ENCODE measurements at places on chromosomes 11 and 22.
A peak's percentile ranks its signal among the peaks of the same experiment; 100 is the strongest.

DNA sequence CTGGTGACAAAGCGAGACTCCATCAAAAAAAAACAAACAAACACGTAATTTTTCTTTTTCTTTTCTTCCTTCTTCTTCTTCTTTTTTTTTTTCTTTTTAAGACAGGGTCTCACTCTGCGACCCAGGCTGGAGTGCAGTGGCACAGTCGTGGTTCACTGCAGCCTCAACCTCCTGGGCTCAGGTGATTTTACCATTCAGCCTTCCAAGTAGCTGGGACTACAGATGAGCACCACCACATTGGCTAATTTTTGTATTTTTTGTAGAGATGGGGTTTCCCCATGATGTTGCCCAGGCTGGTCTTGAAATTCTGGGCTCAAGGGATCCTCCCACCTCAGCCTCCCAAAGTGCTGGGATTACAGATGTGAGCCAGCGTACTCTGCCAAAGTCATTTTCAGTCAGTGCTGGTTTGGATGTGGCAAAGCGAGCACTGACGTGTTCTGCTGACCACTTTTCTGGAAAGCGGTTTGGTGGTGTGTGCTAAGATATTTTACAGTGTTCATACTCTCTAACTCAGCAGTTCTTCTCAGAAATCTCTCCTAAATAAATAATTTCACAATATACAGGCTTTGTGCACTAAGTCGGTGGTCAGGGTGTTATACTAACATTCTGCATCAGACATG, 10.7 kb downstream of the FAM118A start:
- no peak for DNase-seq

DNA sequence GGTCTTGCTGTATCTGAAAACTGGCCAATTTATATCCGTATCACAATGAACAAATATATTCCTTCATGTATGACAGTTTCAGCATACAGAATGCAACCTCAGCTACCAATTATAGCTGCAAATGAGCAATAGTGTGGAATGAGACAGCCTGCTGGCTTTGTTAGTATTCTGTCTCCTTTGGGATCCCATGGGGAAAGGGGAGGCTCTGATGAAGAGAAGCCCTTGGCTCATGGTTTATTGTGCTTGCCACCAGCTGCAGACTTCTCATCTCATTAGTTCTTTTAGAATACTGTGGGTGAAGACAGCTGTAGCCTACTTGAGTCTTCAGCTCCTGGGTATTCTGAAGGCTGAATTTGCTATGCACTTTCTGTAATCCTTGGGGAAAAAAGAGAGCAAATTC, 42.4 kb downstream of the PITPNB start:
- no peak for DNase-seq

GRCh38 chr11:214083-214482, 6.6 kb downstream of the RIC8A start:
- no peak for DNase-seq

DNA sequence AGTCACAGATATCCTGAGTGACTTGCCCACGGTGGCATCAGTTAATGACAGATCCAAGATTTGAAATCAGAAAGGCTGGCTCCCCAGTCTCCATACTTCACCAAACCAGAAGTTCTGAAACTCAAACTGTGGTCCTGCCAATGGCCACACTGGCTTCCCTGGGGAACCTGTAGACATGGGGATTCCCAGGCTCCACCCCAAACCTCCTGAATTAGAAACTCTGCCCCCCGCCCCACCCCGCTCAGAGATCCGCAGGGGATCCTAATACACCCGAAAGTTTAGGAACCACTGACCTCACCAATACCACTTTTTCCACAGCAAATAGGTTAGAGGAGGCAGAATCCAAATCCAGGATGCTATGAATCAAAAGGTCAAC, 15.3 kb downstream of the RTN4RL2 start:
- DNase-seq = no peak

DNA sequence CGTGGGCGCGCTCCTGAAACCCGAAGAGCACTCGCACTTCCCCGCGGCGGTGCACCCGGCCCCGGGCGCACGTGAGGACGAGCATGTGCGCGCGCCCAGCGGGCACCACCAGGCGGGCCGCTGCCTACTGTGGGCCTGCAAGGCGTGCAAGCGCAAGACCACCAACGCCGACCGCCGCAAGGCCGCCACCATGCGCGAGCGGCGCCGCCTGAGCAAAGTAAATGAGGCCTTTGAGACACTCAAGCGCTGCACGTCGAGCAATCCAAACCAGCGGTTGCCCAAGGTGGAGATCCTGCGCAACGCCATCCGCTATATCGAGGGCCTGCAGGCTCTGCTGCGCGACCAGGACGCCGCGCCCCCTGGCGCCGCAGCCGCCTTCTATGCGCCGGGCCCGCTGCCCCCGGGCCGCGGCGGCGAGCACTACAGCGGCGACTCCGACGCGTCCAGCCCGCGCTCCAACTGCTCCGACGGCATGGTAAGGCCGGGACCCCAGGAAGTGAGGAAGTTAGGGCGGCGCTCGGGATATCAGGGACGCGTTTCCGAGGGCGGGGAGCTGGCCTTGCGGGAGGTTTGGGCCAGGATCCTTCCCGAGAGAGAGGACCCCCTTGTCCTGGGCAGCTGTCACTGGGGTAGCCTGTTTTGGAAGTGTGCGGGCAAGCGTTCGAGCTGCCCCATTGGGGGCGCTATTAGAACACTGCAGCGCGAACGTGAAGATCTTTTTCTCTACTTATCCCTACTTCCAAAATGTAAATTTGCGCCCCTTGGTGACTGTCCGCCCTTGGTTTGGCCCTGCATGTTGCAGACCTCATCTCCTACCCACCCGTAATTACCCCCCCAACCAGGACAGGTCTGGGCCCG, 796 bp downstream of the MYOD1 start:
- DNase-seq = no peak

DNA sequence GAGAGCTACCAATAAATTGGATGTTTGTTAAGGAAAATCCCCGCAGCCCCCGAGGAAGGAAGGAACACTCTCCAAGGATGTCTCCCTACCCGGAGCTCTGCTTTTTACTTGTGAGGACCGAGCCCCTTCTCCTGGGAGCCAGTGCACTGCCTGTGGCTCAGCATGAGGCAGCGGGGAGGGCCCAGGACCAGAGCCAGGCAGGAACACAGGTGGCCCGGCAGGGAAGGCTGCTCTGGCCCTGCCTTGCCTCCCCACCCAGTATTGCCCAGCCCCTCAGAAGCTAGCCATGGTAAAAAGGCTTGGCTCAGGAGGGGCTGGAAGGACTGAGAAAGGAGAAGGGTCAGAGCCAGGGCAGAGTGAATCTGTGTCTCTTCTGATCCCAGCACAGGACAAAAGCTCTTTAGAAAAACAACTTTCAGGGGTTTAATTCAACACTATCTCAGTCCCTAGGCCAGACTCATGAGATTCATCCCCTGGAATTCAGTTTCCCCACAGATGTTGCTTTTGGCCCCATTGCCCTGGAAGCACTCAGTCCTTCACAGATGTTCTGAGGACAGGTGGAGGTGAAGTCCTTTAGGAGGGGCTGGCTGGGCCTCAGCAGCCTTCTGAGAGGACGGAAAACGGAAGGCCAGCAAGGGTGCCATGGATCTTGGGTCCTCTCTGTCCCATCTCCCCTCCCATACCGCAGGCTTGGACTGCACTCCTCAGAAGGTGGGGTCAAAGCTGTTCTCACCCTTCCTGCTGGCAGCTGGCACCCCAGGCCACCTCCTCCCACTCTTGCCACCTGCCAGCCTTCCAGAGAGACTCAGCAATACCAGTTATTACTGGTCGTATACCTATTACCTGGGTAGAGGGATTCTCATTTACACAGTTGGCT, 318.9 kb downstream of the NTM start:
- DNase-seq = peak; percentile 32

- DNase-seq = no peak
Measured at GRCh38 chr11:11078344-11079086, 220.7 kb upstream of the ZBED5 start.

DNA sequence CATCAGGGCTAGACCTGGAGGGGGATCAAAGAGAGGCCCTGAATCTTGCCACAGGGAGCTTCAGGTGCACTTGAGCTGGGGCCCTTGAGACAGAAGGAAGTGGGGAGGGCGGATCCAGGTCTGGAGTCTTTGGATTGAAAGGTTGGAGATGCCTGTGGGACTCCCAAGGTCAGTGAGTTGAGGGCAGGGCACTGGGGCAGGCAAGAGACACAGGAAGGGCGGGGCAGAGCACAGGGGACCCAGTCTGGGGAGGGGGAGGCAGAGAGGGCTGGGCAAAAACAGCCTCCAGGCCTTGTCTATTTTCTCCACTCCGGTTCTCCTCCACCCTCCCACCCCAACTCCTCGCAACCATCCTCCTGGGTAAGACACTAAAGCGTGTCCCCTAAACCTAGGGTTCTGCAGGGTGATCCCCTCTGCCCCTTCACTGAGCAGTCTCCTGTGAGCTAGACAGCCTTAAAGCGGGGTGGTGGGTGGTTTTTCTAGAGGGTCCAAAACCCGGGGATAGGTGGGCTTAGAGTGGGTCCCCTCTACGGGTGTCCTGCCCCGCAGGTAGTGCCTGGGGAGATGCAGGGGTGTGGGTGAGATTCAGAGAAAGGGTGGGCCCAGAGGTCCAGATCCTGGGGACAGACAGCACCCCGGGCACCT, 38.6 kb upstream of the CELSR1 start:
- no peak for DNase-seq

DNA sequence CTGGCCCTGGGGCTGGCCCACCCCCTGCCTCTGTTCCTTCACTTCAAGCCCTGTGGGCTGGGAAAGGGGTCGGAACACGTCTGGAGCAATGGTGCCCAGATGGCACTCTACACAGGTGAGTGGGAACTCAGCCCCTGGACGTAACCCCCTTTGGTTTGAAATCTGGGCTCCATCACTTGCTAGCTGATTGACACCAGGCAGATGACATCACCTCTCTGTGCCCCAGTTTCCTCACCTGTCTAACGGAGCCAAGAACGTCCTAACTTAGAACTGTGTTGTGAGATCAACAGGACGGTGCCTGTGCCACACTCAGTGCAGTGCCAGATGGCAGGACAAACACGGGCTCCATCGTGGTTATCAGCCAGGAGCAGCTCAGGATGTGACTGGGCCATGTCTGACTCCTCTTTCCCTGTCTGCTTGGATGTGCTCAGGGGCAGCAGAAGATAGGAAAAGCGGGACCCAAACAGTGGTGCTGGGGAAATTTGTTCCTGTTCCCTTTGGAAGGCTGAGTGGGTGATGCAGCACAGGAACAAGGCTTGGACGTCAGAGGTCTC, 24.4 kb downstream of the NPTXR start:
- peak; percentile 16 for DNase-seq

- DNase-seq = no peak
Measured at GRCh38 chr22:50162391-50162956, 8.1 kb upstream of the PANX2 start.

DNA sequence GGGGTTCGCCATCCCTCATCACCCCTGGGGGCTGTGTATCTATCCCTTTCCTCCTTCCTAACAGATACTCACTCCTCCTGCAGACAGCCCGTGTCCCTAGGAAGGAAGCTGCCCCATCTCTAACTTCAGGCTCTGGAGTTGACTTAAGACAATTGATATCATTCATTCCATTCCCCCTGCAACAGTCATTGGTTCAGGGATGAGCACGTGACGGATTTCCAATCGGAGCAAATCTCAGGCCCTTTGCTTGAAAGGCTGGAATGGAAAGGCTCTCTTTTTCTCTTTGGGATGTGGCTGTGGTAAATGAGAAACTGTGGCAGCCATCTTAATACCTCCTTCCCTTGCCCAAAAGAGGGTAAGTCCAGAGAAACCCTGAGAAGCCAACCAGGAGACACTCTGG, 5.0 kb upstream of the SCUBE2 start:
- no peak for DNase-seq

DNA sequence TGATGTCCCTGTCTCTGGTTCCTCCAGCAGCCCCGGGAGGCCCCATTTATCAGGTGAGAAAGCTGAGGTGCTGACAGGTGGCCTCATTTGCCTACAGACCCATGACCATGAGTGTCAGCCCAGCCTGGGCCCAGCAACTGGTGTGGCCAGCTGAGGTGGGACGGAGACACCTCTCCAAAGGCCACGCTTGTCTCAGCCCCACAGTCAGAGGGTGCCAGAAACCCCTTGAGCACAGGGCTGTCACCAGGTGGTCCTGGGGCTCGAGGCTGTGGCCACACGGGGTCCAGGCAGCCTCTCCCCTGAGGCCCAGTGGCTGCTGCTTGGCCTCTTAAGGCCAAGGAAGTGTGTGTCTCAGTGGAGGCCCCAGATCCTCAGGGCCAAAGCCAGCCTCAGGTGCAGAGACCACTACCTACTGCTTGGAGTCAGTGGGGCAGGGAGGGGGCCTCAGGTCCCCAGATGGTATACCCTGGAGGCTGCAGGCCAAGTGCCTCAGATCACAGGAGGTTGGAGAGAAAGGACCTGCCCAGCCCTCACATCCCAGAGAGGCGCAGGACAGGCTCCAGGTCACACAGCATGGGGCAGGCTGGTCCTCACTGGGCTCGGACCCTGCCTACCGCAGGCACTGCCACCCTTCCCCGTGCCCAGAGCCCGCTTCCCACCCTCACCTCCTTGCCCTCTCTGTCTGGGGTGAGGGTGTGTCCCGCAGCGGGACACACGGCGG, 11.4 kb downstream of the RAB3IL1 start:
- no peak for DNase-seq

- DNase-seq = no peak
Measured at GRCh38 chr11:84558085-84558905, 1068.8 kb downstream of the DLG2 start.

DNA sequence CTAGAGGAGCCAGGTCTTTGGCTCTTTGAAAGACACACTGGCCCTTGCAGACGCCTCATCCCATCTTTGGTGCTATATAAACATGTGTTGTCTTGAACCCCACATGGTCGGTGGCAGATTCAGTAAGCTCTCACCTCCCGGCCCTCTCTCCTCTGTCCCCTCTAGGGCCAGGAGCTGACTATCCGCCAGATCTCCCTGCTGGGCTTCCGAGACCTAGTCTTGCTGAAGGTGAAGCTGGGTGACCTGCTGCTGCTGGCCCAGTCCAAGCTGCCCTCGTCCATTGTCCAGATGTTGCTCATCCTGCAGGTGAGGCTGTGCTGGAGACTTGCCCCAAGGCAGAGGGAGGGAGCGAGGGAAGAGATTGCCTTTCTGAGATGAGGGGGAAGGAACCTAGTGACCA, 63.9 kb downstream of the TRAF6 start:
- DNase-seq = no peak

GRCh38 chr11:26297189-26297975, 34.5 kb upstream of the ANO3 start:
- DNase-seq = peak; percentile 32

GRCh38 chr11:130160498-130161155, 1.0 kb downstream of the ST14 start:
- no peak for DNase-seq

- DNase-seq = no peak
Measured at GRCh38 chr11:123798513-123799252, 7.5 kb downstream of the OR6M1 start.

- DNase-seq = no peak
Measured at GRCh38 chr22:47327241-47327640, 564.8 kb downstream of the TBC1D22A start.

GRCh38 chr11:118016104-118016503, 29.9 kb downstream of the IL10RA start:
- DNase-seq = no peak

GRCh38 chr22:30183271-30183670, 63.3 kb downstream of the LIF start:
- DNase-seq = no peak

Measured in frontal cortex (tissue), 4 donors.